HCT116 (cell line): ENCODE measurements at places on chromosomes 4 and X. TPM values are rescaled to one million over a fixed set of nuclear protein-coding genes. Genes with fewer than 3 reads are reported as not detected.

The MSMO1 gene
- total RNA-seq: 54.5 TPM

- DNase-seq: no peak
Measured at GRCh38 chrX:136731207-136731782, 49.4 kb downstream of the ARHGEF6 start.

DNA sequence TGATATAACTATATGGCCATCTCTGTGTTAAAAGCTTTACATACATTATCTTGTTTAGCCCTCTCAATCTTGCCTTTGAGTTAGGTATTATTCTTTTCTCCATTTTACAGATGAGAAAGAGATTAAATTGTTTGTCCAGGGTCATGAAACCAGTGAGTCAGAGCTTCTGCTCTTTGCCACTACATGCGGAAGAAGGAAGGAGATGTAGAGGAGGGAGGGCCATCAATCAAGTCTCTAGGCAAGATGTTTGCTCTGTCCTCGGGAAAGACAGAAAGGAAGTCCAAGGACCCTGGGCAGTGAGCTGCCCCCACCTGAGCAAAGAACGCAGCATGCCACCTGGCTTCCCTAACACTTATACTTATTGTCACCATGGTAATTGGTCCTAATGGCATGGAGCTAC lies 133.7 kb upstream of the IL1RAPL2 start:
- no peak for DNase-seq

- no peak for DNase-seq
Measured at GRCh38 chr4:145019346-145019745, 78.7 kb downstream of the ANAPC10 start.

DNA sequence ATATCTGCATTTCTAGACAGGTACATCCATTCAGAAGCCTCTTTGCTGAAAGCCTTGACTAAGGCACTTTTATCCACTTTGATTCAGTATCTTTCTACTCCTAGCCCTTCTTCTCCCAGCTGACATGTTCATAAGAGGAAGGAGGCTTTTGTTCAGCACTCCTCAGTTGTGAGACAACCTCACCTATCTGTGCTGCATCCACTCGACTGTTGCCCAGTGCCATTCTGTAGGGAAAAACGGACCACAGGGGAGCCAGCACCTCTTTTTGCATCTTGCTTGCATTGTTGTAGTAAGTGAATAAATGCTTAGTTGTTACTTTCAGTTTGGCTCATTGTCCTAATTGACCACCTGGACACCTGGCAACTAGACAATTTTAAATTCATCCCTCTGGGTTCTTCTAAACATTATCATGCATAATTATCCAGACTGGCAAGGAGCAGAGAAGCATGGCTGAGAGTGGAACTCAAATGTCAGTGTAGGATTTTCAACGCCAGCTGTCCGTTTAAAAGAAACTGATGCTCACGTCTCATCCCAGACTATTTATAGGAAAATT lies 83.8 kb upstream of the BOD1L1 start:
- no peak for DNase-seq

DNA sequence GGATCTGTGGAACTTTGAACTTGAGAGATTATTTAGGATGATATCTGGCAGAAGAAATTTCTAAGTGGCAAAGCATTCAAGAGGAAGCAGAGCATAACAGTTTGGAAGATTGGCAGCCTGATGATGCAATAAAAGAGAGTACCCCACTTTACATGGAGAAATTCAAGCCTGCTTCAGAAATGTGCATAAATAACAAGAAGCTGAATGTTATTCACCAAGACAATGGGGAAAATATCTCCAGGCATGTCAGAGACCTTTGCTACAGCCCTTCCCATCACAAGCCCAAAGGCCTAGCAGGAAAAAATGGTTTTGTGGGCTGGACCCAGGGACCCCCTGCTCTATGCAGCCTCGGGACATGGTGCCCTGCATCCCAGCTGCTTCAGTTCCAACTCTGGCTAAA lies 420.8 kb downstream of the DTHD1 start:
- DNase-seq: no peak
